ENCODE measurements at places on chromosomes 11 and 22.

GRCh38 chr22:24413736-24414385, 13.5 kb upstream of the ADORA2A start:
- DNase-seq, result no peak

DNA sequence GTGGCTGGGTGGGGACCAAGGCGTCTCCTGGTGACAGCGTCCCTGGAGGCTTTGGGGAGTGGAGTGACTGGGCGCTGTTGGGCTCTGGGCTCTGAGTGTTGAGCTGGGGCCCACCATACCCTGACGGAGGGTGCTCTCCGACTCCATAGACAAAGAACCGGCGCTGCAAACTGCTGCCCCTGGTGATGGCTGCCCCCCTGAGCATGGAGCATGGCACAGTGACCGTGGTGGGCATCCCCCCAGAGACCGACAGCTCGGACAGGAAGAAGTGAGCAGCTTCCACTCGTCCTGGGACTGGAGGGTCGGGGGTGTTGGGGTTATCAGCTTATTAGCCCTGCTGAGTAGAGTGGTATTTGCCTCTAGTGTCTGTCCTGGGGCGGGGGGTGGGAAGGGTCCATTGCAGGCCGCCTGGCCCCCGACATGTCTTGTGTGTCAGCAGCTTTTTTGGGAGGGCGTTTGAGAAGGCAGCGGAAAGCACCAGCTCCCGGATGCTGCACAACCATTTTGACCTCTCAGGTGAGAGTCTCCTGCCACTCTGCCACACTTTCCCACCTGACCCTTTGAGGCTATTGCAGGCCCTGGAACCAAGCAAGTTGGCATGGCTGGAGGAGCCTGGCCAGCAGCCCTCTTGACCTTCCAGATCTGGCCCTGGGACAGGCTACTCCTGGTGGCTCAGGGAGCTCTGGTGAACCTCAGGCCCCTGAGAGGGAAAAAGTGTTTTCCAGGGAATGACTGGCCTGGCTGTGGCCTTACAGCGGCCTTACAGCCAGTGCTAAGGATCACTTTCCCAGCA, 7.6 kb downstream of the CLDN5 start:
- no peak for DNase-seq

DNA sequence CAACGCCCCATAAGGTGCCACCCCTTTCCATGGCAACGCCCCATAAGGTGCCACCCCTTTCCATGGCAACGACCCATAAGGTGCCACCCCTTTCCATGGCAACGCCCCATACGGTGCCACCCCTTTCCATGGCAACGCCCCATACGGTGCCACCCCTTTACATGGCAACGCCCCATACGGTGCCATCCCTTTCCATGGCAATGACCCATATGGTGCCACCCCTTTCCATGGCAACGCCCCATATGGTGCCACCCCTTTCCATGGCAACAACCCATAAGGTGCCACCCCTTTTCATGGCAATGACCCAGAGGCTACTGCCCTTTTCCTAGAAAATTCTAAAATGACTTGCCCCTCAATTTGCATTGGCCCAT, 72.1 kb downstream of the BRD1 start:
- no peak for DNase-seq

DNA sequence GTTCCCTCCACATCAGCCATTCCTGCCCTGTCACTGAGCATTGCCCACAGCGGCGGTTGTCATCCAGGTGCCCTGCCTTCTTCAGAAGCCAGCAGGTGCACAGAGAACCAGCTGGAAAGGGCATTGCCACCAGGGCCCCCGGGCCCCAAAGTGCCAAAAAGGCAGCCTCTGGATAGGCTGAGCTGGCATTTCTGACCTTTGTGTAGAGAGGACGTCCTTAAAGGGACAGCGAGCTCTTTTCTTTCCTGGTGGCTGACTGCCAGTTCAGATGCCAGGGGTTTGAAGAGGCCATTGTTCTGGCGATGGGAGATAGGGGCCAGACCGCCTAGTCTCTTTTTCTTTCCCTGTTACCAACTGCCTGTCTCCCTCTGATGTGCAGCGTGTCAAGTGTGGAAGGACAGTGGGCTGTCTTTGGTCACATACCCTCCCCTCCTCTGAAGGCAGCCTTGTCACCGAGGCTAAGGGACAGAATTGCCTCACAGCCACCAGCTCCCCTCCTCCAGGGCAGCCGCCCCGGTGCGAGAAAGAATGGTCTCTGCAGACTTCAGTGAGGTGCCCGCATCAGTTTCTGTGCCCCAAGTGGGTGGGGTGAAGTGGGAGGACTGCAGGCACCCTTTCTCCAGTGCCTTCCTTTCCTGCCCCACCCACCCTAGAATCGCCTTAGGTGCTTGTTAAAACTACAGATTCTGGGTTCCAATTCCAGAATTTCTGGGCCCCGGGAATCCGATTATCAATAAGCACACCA, 109.6 kb downstream of the SCN3B start:
- no peak for DNase-seq

DNA sequence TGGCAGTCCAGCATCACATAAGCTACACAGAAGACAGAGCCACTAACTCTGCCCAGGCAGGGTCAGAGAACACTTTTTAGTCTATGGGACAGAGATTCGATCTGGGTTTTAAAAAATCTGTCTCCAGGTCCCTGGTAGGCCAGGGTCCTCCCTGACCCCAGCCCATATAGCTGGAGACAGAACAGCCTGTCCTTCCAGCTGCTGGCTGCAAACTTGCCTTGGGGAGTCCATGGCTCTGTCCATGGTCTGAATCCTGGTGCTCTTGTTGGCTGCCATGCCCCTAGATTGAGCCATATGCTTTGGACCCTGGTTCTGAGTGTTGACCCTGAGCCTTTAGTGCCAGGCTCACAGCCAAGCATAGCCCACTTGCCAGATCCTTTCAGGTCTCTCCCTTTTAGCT, 13.3 kb upstream of the LIPT2 start:
- DNase-seq, result no peak

- no peak for DNase-seq
Measured at GRCh38 chr11:114027926-114028325, 31.6 kb upstream of the ZBTB16 start.

DNA sequence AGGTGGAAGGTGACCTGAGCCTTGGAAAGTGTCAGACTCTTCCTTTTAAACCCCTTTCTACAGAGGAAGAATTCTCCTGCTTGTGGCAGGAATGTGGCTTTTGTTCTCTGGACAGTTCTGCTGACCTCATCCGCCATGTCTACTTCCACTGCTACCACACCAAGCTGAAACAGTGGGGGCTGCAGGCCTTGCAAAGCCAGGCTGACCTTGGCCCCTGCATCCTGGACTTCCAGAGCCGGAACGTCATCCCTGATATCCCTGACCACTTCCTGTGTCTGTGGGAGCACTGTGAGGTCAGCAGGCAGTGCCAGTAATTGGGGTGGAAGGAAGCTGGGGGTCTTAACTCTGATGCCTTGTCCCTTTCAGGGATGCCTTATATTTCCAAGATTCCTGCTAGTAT, 9.3 kb downstream of the HINFP start:
- DNase-seq, result no peak

DNA sequence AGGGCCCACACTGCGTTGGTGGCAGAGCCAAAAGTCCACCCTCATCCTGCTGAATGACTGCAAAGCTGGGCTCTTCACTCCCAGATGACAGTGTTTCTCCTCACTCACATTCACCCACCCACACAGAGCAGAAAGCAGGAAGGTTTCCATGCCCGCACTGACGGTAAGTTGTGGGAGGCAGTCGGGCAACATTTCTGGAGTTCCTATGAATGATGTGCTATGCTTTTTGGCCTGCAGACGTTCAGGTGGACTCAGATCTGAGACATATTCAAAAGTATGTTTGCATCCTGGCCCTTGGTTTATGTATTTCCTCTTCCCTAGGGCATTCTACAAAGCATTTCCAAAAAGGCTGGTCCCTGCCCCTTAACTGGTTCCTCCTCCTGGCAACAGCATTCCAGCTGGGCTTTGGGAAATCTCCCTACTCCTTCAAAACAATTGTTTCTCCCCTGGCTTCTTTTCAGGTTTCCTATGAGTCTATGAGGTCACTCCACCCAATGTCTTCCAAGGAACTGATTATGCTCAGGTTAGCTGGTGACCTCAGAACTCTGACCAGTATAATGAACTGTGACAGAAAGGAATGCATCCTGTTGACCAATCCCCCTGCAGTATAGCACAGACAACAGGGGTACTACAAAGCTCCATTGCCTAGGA, 36.4 kb downstream of the PACSIN2 start:
- DNase-seq, result no peak
